ENCODE measurements at places on chromosomes 2 and 18.

DNA sequence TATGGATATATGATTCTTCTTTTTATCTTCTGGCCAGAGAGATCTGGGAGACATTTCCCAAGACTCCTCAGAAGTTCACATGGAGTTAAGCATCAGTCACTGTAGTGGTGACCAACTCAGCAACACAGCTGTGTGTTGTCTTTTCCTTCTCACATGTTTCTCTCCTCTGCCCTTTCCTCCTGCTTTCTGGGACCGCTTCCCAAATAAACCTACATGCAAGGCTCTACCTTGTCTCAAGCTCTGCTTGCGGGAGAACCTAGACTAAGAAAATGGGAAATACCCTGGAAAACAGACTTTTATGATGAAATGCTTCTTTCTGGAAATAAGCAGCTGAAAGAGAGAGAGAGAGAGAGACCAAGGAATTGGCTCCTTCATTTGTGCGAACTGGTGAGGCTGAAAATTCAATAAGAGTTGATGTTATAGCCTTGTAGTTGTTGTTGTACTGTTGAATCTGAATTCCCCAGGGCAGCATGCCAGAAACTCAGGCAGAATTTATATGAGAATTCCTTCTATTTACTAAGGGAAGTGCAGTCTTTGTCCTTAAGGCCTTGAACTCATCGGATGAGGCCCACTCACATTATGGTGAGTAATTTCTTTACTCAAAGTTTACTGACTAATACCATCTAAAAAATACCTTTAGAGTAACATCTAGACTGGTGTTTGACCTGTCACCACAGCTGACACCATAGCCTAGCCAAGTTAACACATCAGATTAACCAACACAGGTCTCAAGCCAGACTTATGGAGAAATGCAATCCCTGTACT is 22.7 kb upstream of the DSC1 start:
- DNase-seq: no peak

DNA sequence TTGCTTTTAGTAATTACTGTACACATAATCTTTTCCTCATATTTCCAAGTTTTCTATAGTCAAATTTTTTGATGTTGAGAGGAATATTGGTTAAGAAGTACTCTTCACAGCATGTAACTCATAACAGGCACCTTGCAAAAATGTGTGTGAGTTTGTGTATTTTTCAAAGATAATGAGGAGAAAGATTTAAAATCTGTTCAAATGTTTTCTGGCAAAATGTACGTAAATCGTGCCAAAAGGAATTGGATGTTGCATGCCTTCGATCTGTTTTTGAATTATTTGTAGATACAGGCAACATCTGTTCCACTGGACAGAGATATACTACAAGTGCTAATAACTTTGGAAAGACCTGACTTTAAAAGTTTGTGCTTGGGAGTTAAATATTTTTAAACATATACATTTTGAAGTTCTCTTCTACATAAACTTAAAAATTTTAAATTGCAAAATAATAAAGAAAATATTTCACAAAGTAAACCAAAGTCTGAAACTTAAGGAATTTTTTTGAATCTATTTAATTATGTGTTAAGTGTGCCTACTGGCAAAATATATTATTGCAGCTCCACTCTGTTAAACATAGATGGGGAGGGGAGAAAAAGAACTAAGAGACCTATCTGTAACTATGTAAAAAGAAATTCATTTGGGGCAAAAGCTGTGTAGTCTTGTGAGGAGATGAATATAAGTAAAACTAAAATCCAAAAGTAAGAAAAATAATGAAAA is 133.5 kb upstream of the UBE2E3 start:
- DNase-seq: no peak

- DNase-seq: no peak
These were observed 29.8 kb upstream of the KDM3A start for GRCh38 chr2:86411396-86411795.

- no peak for DNase-seq
These were observed 86.1 kb downstream of the SLC25A12 start for GRCh38 chr2:171807831-171808393.

DNA sequence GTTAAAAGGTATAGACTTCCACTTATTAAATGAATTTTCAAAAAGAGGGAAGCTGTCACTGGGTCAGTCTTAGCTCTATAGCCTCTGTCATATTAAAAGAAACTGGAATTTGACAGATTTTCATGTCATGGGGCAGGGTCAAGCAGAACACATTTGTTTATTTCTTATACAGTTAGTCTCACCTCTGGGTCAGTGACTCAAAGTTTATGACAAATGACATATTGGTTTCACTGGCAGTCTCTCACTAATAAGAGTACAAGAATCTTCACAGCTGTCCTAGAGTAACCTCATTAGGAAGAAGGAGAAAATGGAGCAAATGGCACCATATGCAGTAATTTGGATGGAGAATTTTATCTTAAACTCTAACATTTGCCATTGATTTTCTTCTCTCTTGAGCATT is 63.2 kb downstream of the MBD2 start:
- DNase-seq: no peak

DNA sequence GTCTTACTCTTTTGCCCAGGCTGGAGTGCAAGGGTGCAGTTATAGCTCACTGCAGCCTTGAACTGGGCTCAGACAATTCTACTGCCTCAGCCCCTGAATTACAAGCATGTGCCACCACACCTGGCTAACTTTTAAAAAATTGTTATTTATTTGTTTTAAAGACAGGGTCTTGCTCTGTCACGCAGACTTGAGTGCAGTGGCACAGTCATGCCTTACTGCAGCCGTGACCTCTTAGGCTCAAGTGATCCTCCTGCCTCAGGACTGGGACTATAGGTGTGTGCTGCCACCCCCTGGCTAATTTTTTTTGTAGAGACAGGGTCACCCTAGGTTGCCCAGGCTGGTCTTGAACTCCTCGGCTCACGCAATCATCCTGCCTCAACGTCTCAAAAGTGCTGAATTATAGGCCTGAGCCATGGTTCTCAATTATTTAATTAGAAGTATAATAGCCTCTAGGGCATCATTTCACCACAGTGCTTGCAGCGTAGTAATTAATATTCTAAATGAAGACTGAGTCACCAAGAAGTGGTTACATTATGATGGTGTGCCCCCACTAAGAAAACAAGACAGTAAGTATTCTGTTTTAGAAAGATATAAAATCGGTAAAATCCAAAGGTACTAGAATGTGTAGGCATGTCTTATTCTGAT is 69.6 kb downstream of the EML4 start:
- DNase-seq: peak; percentile 30

DNA sequence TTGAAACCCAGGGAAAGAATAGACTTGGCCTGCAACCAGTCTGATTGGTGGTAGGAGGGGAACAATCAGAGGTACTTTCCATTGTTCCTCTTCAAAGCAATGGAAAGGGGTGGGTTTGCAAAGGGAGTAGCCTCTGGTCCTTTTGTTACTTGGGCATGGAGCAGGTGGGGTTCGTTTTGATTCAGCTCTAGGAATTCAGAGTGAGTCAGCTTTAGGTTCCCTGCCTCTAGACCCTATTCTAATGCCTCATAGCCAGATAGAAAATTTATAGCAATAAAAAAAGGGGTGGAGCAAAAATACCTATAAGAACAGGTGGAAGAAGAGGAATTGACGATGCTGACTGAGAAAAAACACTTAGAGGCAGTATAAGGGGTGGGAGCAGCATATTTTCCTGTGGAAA is 636.4 kb downstream of the PLCL1 start:
- DNase-seq: no peak

GRCh38 chr2:156864325-156864724 is 393.2 kb upstream of the GALNT5 start:
- DNase-seq: no peak

DNA sequence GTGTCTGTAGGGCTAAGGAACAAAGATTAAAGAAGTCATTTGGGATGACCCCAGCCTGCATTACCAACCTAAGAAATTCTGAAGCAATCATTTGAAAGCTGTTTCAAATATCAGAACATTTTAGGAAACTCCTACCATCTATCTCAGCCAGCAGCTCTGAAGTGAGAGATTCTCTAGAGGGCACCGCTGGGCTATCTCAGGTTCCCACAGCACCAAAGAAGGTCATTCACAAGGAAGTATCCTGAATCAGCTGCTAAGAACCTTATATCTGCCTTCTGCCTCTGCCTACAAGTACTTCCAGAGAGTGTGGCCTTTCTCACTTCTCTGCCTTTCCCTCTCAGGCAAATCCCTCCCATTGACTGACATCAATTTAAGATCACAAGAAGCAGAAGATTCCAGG is 13.4 kb upstream of the EVA1A start:
- no peak for DNase-seq

DNA sequence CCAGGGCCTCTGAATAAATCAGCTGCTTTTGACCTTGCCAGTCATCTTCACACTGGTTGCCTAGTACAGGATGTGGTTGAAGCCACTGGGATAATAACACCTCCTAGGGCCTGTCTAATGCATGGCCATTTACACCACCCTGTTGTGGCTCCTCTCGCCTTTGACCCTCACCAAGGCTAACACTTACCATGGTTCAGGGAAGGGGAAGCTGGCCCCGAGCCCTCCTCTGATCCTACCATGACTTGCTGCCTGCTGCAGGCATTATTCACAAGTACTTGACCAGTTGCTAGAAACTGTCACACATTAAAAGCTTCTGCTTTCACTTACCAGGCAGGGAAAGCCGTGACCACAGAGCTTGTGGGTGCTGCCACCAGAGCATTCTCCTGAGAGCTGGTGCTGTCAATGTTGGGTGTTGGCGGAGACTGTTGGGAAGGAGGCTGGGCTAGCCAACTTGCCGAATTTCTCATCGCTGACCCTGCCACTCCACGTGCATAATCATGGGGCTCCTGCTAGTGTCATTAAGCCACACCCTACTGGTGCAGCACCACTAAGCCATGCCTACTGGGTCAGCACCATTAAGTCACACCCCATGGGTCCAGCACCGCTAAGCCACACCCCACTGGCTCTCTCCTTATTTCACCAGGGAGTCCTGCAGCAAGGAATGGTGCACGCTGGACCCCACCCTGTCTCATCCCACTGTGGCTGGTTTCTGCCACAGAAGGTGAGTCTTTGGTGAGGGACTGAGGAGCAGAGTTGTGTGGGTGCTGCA is 47.0 kb upstream of the TTC39C start:
- DNase-seq: no peak

DNA sequence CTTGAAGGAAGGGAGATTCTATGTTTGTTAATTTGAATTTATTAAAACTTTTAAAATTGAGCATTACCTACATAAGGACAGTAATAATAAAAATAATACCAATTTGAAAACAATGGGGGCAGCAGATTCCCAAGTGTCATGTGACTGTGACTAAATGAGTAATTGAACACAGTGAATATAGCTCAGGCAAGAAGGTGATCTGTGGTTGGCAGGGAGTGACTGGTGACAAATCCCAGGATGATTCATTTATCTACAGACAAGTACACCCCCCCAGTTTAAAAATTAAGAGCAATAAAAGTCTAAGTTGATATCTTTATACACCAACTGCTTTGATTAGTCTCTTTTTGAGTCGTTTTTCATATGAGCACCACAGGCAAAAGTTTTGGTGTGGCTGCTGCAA is 299.5 kb downstream of the ARHGAP15 start:
- no peak for DNase-seq

- DNase-seq: no peak
These were observed 25.3 kb upstream of the BZW1 start for GRCh38 chr2:200786423-200786822.

DNA sequence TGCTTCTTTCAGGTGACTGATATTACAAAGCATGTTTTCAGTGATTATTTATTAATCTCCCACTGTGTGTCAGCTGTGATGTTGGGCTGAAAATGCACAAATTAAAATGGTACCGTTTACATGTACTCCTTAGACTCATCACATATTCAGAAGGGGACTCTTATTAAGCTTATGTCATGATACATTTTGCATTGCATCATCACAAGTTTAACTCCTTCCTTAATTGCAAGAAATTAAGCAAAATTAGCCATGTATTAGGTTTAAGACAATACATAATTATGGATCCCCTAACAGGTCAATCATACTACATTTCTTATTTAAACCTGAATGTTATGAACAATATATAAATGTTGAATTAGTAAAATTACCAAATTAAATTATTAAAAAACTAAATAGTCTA is 899.1 kb downstream of the TMEM182 start:
- no peak for DNase-seq

DNA sequence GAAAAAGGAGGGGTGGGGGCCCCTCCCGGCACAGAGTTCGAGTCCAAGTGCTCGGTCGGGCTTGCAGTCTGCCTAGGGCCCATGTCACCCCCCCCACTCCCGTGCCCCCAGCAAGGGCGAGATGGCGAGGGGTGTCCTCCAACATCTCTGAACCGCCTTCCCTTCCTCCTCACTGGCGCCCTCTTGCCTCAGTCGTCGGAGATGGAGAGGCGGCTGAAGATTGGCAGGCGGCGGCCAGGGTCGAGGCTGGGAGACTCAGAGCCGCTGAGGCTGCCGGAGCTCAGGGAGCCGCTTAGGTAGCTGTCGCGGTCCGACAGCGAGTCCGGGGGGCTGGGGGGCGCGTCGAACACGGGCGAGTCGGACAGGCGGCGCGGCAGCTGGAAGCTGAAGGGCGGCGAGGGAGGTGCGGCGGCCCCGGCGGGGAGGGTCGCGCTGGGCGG is 2.3 kb downstream of the ZFP36L2 start:
- peak; percentile 68 for DNase-seq

- no peak for DNase-seq
These were observed 1530.9 kb upstream of the LRRTM1 start for GRCh38 chr2:81835321-81836000.

GRCh38 chr2:219744600-219744999 is 117.2 kb downstream of the SLC4A3 start:
- no peak for DNase-seq

Measured in stimulated activated CD4-positive, alpha-beta T cell treated with anti-CD3 and anti-CD28 coated beads, Interleukin-4, amount 100 ng/mL, for 4 hours (primary cell).